ENCODE measurements at places on chromosomes 4 and X.

DNA sequence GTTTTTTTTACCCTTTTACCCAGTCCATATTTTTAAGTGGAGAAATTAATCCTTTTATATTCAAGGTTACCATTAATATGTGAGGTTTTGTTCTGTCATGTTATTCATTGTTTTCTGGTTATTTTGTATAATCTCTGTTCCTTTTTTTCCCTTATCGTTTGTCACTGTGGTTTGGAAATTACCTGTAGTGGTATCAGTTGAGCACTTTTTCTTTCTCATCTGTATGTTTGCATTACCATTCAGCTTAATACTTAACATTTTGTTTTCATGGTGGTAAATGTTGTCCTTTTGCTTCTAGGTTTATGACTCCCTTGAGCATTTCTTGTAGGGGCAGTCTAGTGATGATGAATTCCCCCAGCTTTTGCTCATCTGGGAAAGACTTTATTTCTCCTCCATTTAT, 6.6 kb downstream of the ETDC start:
- no peak for DNase-seq

DNA sequence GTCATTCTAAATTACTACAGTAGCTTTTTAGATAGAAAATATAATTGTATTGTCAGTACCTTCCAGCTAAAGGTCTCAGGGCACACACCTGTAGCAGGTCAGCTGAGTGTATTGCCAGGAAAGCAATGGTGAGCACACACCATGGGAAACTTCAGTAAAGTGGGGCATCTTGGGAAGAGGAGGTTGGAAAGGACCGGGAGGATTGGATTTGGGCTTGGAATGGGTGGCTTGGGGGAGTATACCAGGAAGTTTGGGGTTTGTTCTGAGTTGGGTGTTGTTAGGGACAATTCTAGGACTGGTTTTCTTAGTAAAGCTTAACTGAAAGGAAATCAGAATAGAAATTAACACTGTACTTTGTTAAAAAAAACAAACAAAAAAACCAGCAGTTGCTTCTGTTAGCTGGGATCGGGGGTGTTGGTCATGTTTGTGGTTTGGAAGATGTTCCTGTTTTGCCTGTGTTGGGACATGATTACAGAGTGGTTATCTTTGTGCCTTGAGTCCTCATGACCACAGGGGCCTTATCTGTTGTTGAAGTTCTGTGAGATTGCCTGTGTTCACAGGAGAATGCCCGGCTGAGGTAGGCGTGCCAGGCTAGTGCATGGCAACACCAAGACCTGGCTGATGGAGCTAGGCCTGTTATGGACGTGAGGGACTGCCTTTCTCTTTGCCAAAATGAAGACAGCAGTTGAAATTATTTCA, 35.1 kb downstream of the PRIMPOL start:
- no peak for DNase-seq

DNA sequence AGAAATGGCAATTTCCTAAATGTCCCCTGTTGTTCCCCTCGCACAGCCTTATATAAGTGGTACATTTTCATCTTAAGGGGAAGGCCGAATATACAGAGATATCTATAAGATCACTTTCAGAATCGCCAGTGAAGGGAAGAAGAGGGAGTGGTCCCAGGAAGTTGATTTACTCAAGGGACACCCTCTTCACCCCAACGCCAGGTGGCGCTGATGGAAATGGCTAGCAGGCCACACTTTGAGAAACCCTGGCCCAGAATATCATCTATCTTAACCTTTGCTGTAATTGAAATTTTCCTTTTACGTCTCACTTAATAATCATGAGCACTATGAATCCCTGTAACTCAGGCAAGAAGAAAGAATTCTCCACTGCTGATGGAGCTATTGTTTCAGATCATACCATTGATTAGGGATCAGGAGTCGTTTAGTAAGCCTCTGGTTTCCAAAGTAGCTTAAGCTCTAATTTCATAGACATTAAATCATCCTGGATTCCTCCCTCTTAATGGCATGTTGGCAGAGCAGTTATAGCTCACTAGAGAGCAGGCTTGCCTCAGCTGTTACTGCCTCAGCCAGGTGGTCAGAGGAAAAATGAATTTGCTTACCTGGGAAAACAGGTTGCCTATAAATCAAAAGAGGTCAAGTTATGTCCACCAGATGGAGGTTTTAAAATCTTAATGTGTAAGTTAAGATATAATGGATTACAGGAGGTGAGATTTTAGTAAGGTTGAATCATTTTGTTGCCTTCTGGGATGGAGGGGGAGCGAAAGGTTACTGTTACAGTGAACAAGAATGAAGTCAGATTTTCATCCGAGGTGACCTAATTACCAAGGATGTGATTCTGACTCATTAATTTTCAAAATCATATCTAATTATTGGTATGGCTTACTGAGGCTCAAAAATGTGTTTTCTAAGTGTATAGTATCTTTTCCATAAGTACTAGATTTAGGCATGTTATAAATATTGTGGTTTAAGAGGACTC, 941.2 kb upstream of the TENM3 start:
- DNase-seq: no peak

GRCh38 chr4:69970071-69970470, 4.5 kb upstream of the CSN2 start:
- DNase-seq: no peak

DNA sequence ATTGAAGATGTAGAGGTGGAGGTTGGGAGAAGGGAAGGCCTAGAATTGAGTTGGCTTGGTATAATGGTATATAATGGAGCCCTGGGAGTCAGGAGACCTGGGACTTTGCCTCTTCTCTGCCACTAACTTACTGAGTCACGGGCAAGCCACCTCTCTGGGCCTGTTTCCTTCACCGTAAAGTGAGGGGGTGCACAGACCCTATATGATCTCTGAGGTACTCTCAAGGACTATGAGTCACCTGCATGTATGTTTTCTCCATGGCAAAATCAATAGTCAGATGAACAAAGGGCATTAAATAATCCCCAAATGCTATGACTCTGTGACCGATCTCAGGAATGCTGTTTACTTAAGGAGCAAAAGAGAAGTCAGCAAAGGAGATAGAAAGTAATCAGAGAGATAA, 5.1 kb downstream of the P2RY4 start:
- no peak for DNase-seq

DNA sequence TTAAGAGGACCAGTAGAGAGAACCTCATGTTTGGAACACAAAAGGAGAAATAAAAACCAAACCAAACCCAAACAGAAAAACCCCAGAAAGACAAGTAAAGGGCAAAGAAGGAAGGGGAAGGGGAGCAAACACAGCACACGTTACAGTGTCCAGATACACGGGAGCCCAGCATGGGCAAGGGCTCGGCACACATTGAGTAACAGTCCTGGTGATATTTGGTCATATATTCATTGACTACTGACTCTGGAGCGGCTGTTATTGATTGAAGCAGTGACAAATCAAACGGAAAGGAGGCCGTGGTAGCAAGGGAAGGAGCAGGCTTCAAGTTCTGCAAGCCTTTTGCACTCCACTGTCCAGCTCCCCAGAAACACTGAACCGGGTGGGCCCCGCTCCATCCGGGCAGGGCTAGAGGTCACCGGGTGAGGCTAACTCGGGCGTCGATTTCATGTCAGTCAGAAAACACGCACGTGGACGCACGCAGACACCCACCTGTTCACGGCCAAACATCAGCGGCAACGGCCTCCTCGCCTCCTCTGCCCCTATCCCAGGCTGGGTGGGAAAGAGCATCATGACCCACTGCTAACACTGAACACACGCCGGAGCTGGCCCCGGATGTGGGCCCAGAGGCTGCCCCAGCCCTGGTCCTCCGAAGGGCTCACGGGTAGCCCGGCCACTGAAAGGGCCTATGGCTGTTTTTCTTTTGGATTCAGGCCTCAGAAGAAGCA, 3.7 kb upstream of the IRAK1 start:
- no peak for DNase-seq

- DNase-seq: no peak
Observed at GRCh38 chrX:41033299-41033698, 51.9 kb upstream of the USP9X start.

GRCh38 chr4:76282941-76283689, 23.4 kb upstream of the STBD1 start:
- no peak for DNase-seq

DNA sequence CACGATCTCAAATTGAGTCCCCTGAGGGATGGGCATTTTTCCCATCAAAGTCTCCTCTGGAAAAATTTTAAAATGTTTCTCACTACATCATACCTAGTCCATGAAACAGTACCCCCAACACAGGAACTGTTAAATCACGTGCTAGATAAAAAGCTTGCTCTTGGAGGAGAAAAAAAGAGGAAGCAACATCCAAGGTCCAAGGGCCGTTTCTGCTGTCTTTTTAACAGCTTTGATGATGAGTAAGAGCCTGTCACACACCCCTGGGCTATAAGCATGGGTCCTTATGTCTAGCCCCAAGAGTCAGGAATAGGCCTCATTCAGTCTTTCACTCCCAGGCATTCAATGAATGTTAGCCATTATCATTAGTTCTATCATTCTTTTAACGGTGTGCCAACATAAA, 128.9 kb downstream of the SH3KBP1 start:
- DNase-seq: no peak

DNA sequence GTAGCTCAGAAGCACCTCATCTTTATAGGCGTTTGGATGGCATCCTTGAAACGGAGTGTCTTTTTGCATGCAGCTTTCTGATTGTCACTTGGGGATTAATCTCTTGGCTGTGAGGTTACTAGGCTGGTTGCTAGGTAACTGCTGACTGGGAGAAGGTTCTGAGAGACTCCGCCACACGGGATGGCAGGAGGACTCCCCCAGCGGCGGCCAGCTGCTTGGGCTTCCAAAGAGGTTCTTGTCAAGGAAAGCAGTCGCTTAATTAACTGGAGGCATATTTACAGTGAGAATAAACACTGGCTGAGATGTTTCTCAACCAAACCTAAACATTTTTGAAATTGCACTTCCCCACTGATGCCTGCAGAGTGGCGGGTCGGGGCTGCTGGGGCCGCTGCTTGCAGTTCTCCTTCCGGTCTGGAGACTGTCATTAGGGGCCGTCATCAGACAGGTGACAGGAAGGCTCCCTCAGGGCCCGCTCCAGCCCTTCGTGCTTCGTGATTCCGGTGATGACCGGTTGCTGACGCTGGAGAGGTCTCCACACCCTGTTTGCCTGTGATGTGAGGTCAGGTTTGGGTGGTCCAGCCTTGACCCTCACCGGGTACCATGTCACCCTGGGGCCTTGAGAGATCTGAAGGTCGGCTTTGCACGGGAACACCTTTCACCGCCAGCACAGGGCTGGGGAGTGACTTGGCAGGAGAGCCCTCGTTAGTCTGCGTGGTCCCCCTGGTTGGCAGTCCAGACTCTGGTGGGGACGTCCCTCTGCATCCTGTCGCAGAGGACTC, 9.1 kb downstream of the NSG1 start:
- no peak for DNase-seq

GRCh38 chr4:100430451-100430850, 87.4 kb downstream of the EMCN start:
- no peak for DNase-seq

DNA sequence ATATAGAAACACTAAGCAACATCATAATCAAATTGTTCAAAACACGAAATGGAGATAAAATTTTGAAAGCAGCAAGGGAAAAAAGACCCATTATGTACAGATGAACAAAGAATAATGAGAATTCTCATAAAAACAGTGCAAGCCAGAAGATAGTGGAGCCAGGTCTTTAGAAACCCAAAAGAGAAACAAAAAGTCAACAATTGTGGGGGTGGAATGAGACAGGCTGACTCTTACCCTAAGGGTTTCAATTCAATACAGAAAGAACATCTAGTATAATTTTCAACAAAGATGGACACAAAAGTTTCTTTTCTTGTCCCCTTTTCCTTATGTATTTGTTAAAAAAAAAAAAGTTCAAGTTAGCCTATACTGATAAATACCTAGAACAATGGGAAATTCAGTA, 34.0 kb upstream of the MAGEB2 start:
- DNase-seq: no peak

GRCh38 chrX:93528917-93529316, 144.5 kb downstream of the NAP1L3 start:
- DNase-seq: no peak

DNA sequence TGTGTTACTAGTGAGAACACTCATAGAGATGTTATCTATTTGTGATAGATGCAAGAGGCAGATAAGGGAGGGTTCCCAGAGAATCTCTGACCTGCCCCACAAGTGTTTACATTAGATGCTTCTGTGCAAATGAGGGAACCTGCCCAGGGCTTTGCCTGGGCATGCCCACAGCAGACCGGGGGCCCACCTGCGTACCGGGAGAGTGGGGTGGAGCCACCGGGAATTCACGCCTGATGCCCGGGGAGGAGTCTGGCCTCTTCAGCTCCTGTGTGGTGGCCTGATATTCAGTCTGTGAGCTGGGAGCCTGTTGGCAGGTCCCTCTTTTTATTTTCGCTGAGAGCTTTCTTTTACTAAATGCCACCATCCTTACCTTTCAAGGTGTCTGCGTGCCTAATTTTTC, 155.7 kb downstream of the SNCA start:
- no peak for DNase-seq

DNA sequence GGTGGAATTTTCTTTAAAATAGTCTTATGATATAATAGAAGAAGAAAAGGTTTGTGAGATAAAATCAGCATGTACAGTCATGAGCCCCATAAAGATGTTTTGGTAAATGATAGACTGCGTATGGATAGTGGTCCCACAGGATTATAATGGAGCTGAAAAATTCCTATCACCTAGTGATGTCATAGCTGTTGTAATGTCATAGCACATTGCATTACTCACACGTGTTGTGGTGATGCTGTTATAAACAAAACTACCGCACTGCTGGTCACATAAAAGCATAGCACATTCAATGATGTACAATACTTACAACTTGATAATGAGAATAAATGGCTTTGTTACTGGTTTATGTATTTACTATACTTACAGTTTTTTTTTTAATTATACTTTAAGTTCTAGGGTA, 715.2 kb upstream of the HTR2C start:
- DNase-seq: no peak

- DNase-seq: no peak
Observed at GRCh38 chrX:394830-395229, 8.1 kb upstream of the PPP2R3B start.
